ENCODE measurements at places on chromosomes 2 and 18.

DNA sequence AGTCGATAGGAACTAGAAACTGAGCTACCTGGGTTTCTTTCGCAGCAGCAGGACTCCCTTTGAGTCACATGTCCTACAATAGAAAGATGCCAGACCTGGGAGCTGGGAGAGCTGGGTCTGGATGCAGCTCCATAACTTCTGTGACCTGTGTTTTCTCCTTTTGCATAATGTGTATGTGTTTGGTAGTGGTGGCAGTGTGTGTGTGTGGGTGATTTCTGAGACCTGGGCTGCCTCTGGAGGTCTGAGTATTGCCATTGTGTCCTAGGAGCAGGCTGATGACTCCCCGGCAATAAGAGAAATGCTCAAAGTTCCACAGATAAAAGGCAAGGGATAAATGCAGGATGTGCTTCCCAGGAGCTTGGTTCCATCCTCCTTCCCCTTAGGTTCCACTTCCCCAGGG, 6.4 kb downstream of the WNT10A start:
- no peak for DNase-seq

DNA sequence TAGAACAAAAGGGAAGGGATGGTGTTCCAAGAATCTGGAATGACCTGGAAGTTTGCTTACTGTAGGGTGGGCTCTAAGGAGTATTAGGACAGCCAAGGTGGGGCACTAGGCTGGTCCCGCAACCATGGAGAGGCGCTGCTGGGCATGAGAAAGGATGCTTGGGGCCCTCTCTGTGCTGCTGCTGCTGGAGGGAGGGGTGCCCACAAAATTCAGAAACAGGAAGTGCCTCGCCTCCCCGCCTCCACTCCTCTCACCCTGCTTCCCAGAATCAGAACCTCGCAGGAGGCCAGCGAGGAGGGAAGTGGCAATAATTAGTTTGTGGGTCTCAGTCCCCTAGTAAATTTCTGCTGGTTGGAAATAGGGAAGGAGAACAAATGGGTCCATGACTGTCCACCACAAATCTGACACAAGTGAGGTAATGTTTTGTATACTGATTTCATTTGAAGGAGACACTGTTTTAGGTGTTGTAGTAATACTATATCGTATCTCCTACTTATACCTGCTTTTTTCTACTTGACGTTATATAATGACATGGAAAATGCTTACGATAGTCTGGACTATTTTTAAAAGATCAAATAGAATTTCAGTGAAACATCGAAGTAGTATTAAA, 7.9 kb upstream of the PDCL3 start:
- peak; percentile 65 for DNase-seq

- DNase-seq = no peak
Measured at GRCh38 chr18:12315490-12315889, 7.4 kb downstream of the TUBB6 start.

GRCh38 chr18:79796531-79797405, 970 bp upstream of the KCNG2 start:
- DNase-seq = no peak

DNA sequence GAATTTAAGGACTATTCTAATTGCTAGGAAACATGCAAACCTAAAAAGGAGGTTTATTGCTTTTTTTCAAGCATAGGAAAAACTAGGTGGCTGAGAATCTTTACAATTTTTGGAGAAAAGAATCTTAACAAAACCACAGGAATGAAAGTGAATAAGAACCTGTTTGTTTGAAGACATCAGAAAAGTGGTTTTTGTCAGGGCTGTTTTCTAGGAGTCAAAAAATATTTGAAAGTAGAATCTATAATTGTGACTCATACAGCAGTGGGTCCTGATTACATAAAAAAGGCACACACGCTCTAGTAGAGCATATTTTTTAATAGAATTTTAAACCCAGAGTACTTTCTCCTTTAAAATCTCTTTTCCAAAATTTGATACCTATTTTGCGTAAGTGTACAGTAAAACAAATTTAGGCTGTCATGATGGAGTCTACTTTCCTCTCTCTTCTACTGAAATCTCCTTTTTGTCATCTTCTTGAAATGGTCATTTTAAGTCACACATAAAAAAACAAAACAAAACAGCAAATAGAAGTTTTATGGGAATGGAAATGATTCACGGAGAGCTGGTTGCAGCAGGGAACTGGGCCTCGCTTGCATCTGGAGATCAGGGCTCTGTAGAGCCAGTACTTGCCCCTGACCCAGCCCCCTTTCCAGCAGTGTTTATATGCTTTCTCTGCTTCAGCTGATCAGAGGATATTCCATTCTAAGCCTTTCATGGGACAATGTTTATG, 59.1 kb upstream of the PELI1 start:
- no peak for DNase-seq

DNA sequence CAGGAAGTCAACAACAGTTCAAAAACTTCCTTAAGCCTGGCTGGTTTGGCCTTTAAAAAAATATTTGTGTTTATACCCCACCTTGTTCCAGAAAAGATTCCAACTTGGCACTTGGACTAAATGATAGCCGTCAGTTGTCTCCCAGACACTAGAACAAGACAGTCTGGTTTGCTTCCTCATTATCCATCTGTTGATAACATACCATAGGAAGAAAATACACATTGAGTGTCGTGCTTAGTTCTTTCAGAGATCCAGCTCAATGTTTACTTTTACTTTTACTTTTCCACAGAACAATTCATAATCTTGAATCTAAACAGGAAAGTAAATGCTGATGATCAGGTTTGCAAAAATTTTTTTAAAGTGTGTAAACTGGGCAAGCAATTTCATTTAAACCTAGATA, 2.4 kb upstream of the VPS54 start:
- DNase-seq = no peak

DNA sequence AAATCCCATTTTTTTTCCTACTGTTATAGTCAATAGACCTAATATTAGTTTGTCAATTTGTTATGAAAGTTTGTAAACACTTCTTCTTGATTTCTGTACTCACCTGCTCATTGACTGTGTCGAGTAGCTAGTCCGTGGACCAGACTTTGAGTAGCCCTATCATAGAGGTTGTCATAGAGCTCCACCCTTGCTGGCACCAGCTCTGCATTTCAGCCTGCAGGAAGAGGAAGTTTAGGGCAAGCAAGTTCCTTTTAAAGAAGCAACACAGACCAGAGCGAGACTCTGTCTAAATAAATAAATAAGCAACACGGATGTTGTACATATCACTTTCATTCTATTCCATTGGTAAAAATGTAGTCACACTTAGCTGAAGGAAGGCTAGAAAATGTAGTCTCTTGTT, 74.0 kb downstream of the MCFD2 start:
- no peak for DNase-seq

- no peak for DNase-seq
Measured at GRCh38 chr18:9062418-9062751, 40.1 kb upstream of the NDUFV2 start.

DNA sequence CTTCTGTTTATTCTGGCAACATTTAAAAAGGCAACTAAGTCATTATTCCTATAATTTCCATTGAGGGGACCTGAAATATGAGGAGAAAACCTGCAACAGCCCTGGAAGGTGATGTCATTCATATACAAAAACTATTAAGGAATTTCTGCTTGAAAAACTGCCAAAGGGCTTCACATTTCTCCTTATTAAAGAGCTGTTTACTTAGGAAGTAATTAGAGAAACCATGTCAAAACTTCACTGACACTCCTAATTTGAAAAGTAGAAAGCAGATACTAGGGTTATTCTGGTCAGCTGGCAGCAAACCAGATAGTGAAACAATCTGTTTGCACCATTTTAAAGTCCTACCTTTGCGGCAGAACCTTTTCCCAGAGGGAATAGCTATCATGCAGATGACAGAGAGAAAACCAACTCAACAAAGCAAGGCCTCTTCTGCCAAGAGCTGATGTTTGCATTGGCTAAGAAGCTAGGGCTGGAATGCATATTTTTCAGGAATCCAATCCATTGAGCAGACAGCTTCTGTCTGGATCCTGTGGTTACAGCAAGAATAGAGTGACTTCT, 592.2 kb upstream of the SYT4 start:
- no peak for DNase-seq

GRCh38 chr2:25305775-25306174, 36.0 kb downstream of the DNMT3A start:
- no peak for DNase-seq

DNA sequence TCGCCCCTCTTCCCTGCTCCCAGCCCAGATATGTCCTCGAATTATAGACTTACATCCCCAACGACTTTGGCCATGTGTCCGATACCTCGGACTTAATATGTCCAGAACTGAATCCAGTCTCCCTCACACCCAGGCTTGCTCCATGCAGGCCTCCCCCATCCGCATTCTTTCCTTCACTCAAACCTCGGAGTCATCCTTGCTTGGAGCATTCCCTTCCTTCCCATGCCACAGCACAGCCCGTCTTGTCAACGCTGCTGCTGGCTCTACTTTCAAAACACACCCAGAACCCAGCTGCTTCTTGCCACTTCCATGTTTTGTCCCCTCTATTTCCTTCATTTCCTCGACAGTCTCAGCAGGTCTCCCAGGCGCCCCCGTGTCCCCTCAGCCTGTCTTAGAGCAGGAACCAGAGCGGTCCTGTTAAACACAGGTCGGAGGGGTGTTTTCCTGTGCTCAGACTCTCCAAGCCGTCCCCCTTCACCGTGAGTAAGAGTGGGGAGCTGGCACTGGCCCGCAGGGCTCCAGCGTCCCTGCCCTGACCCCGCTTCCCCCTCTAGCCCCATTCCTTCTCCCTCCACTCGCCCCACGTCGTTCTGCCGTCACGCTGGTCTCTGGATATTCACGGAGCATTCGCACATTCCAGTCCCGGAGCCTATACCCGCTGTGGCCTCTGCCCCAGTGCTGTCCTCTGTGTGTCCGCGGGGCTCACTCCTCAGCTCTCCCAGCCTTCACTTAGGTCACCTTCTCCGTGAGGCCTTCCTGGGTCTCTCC, 54.4 kb downstream of the VAPA start:
- no peak for DNase-seq

GRCh38 chr18:22424565-22424963, 6.8 kb upstream of the CTAGE1 start:
- no peak for DNase-seq

DNA sequence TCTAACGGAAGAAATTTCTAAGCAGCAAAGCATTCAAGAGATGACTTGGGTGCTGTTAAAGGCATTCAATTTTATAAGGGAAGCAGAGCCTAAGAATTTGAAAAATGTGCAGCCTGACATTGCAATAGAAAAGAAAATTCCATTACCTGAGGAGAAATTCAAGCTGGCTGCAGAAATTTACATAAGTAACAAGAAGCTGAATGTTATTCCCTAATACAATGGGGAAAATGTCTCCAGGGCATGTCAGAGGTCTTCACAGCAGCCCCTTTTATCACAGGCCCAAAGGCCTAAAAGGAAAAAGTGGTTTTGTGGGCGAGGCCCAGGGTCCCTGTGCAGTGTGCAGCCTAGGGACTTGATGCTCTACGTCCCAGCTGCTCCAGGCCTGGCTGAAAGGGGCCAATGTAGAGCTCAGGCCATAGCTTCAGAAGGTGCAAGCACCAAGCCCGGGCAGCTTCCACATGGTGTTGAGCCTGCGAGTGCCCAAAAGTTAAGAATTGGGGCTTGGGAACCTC, 306.7 kb downstream of the RDH14 start:
- no peak for DNase-seq

- DNase-seq = no peak
Measured at GRCh38 chr18:55012008-55012407, 52.7 kb upstream of the CCDC68 start.

DNA sequence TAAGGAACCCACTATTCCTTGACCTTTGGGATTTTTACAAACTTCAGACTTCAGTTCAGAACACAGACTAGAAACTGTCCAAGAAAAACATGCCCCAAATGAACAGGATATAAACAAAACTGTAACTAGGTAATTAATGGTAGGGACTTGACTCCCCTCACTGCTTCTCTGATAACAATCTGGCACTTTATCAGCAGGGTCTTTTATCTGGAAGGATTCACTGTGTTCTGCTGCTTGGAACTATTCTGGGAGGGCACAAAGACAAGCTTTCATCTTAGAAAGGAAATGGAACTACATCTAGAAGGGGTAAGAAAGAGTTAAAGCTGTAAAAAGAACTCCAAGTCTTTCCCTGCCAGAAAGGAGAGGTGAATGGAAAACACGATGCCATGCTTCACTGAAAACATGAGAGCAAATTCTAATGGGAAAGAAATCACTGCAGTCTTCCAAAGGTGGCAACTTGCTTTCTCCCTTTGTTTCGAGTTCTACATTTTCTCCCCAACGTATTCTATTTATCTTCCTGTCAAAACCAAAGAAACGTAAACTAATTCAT, 181.2 kb downstream of the THADA start:
- DNase-seq = no peak

DNA sequence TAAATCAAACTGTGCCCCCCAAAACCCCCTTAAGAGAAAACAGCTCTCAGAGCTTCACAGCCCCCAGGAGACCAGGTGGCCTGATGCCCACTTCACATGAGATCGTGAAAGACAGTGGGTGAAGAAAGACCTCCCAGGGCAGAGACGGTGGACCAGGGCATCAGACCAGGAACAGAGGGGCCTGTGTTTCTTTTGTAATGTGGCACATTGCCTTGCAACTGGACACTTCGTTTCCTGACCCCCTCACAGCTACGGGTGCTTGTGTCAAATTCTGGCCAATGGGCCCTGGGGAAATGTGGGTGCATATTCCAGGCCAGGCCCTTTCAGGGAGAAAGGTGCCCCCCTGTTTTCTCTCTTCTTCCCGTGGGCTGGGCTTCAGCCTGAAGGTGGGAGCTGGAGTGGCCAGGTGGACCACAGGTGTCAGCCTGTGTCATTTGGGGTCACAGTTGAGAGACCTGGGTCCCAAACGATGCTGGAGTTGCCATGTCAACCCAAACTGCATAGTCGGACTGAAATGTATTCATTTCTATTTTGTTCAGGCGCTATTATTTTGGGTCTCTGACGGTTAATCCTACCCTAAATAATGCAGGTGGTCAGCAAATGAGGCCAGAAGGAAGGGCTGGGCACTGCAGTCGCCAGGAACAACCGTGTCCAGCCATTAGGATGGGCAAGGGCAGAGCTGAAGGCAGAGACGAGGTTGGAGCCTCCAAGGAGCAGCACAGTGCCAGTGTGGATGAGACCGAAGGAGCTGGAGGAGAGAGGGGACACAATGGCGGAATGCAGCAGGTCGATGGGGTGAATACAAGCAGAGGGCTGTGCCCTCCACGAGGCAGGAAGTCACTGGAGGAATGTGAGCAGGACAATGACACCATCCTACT, 338.2 kb downstream of the EIPR1 start:
- DNase-seq = no peak

DNA sequence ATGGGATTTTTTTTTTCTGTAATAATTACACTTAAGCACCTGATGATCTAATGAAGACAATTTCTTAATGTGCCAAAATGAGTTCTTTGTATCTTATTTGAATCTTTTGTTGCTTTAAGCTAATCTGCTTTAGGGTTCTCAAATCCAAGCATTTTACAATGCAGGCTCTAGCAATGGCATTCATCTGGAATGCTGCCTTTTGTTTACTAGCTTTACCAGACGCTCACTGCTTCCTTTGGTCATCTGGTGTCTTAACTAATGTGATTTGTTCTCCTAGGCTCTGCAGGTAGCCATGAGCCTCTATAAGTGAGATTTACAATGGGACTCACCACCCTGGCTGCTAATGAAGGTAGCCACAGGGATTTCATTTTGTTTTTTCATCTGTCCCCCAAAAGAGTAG, 100.3 kb downstream of the GREB1L start:
- no peak for DNase-seq

GRCh38 chr18:36610661-36611060, 218.1 kb downstream of the TPGS2 start:
- no peak for DNase-seq

Measured in activated CD4-positive, alpha-beta T cell treated with anti-CD3 and anti-CD28 coated beads, Interleukin-2, amount 50 U/mL, for 48 hours (primary cell).